NCI-H1417 treated with DMSO at 0.1 percent for 48 hours (cell line): ENCODE measurements at places on chromosomes 13 and 19.

GRCh38 chr13:112651311-112651710 is 38.5 kb upstream of the ATP11A start:
- no peak for DNase-seq

DNA sequence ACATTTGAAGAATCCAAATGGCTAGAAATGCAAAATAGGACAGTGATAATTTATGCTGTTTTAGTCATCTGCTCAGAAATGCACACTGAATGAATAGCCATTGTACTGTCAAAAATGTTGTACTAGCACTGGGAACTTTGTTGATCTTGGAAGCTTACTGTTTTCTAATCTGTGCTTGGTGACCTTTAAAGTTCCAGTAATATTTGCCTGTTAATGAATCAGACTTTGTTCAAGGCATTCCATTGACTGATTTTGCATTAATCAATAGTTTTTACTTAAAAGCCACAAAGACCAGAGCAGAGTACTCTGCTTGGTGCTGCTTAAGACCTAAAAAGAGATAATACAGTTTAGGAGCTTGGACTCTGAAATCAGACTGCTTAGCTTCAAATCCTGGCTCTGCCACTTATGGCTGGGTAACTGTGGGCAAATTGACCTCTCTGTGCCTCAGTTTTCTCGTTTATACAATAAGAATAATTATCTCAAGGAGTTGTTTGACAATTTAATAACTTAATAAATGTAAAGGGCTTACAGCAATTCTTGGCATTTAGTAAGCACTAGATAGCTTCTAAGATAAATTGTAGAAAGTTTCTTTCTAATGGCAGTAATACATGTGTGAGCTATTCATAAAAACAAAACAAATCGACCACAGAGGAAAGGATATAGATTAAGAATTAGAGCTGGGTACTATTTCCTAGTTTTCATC is 4.6 kb upstream of the SLAIN1 start:
- DNase-seq, result no peak

GRCh38 chr19:734716-735115 is 16.2 kb upstream of the MISP start:
- DNase-seq, result no peak

- DNase-seq, result no peak
Measured at GRCh38 chr13:39783051-39783450, 127.6 kb downstream of the COG6 start.

DNA sequence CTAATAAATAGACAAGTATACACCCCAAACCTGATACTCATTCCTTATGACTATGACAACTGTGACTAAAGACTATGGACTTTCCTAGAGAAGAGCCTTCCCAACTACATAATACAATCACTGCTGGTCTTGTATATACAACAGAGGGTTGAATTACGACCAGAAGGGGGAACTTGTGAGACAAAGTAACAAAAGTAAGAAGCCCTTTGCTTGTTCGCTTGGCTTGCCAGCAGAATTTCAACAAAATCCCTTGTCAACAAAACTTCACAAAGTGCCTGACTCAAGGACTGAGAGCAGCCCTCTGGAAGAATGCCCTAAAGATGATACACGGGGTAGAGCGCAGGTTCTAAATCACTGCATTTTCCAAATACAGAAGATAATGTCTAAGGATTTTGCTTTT is 99.4 kb downstream of the WASF3 start:
- no peak for DNase-seq

DNA sequence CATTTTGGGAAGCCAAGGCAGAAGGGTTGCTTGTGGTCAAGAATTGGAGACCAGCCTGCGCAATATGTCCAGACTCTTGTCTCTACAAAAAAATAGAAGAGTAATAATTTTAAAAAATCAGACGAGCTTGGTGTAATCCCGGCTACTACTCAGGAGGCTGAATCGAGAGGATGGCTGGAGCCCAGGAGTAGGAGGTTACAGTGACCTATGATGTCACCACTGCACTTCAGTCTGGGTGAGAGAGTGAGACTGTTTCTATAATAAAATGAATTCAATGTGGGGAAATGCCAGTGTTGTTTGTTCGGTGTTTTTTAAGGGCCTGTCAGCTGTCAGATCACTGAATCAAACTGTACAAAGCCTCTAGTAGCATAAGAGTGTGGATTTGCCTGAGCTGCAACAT is 1.2 kb upstream of the FBXL3 start:
- no peak for DNase-seq

- no peak for DNase-seq
Measured at GRCh38 chr13:22027566-22027965, 356.7 kb downstream of the FGF9 start.

- no peak for DNase-seq
Measured at GRCh38 chr13:53569453-53569852, 540.8 kb downstream of the OLFM4 start.

GRCh38 chr19:27906081-27906480 is 1306.9 kb downstream of the UQCRFS1 start:
- DNase-seq, result no peak

DNA sequence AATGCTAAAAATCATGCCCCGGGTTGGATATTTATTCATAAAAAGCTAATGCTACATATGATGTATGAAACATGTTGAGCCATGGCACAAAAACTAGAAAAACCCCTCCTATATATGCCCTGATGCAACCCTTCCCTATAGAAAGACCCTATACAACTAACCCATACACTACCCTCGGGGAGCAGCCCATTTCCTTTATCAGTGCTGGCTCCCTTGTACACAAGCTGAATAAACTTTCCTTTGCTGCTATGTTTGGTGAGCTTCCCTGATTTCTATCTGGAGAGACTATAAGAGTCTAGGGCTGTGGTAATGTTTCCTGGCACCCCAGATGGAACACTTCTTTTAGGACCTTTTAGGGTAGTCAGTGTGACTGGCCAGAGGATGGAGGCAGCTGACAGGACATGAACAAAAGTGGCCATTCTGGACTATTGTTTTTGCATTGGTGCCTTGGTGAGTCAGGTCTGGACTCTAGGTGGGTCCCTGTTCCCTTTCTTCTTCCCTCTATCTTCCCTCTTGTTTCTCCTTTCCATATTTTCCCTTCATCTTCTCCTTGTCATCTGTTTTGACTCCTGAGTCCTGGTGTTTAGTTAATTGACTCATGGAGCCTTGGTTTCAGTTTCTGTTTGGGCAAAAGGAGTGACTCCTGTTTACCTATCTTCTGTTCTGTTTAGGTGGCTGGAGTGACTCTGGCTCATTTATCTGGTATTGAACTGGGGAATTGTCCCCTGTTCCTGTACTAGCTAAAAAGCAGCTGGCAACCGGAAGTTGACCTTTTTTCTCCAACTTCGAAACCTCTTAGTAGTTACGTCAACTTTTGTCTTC is 1321.8 kb upstream of the PCDH9 start:
- no peak for DNase-seq

- DNase-seq, result no peak
Measured at GRCh38 chr19:1102407-1103131, 1.2 kb upstream of the GPX4 start.

GRCh38 chr19:45882652-45883585 is 3.0 kb downstream of the IRF2BP1 start:
- no peak for DNase-seq

DNA sequence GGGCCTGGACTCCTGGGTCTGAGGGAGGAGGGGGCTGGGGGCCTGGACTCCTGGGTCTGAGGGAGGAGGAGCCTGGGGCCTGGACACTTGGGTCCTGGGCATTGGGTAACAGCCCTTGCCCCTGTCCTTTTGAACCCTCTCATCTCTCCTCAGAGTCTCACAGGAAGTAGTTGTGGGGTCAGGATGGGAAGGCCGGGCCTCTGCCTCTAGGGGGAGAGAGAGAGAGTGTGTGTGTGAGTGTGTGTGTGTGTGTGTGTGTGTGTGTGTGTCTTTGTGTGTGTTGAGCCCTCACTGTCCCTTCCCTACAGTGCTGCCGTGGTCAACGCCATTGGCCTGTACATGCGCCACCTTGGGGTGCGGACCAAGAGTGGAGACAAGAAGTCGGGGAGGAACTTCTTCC is 10.9 kb downstream of the ARHGEF1 start:
- DNase-seq, result no peak

GRCh38 chr13:70339738-70340137 is 231.5 kb upstream of the KLHL1 start:
- DNase-seq, result no peak

- DNase-seq, result no peak
Measured at GRCh38 chr19:16417660-16418596, 53.8 kb downstream of the EPS15L1 start.

GRCh38 chr13:81211713-81212112 is 870.8 kb upstream of the SPRY2 start:
- DNase-seq, result no peak

DNA sequence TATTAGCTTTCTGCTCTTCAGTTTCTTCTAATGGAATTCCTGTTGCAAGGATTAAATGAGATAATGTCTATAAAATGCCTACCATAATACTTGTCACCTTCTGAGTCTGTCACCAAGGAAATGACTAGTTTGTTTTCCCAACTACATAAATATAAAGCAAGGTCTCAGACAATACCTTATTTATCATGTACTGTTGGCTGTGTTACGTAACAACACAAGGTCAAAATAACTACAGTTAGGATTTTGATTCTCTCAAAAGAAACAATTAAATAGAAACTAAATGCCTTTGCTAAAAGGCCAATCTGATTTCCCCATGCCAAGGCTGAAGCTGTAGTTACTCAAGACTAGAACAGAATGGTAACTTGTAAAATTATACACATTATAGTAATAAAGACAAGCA is 134.5 kb downstream of the PCDH9 start:
- DNase-seq, result no peak

DNA sequence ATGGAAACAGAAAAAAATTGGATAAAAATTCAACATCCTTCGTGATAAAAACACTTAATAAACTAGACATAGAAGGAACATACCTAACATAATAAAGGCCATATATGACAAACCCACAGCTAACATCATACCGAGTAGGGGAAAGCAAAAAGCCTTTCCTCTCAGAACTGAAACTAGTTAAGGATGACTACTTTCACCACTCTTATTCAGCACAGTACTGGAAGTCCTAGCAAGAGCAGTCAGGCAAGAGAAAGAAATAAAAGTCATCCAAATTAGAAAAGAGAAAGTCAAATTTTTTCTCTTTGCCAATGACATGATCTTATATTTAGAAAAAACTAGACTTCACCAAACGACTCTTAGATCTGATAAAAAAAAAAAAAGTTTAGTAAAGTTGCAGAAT is 25.8 kb upstream of the SLC7A9 start:
- DNase-seq, result no peak

- no peak for DNase-seq
Measured at GRCh38 chr13:36431204-36432105, 840 bp upstream of the CCNA1 start.

DNA sequence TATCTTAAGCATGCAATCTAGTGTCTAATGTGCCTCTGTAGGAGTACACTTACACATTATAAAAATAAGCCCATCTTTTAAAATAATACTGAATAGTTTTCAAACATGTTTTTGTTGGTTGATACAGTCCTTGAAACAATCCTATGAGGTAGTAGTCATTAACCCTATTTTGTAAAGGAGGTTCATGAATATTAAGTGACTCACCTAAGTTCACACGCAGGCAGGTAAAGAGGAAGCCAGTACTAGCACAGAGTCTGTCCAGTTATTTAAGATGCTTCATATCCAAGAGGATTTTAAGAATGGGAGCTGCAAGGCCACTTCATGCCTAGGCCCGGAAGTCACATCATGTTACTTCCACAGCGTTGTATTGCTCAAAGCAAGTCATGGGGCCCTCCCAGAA is 121.0 kb upstream of the MAB21L1 start:
- no peak for DNase-seq

- no peak for DNase-seq
Measured at GRCh38 chr13:76730220-76730619, 156.0 kb downstream of the KCTD12 start.

DNA sequence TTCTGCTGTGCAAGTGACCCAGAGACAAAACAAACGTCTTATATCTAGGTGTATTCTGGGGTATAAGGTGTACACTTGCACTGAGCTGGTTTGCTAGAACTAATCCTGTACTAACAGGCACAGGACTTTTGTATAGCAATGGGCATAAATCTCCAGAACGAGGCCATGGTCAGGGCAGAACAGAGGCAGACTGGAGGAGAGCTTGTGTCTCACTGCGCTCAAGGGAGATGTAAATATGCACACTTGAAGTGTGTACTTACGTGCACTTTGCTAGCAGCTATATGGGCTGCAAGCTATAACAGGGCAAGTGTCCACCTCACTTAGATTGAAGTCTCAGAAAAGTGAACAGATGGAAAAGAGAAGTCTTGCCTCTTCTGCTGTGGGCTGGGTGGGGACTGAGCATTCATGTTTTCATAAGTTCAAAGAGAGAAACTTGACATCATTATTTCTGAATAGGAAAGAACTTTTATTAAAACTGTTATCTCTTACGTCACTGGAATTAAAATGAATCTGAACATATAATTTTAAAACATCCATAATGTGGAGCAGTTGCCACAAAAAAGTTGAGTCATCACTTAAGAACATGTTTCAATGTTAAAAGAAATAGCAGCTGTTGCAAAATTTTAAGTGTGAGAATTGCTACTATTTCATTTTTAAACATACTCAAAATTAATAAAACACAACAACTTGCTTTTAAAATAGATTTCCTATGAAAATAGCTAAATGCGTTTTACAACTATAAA is 888.3 kb downstream of the PCDH9 start:
- DNase-seq, result no peak

- DNase-seq, result no peak
Measured at GRCh38 chr19:41552558-41552957, 23.4 kb upstream of the CEACAM21 start.

- no peak for DNase-seq
Measured at GRCh38 chr19:29630655-29631054, 24.6 kb downstream of the POP4 start.

DNA sequence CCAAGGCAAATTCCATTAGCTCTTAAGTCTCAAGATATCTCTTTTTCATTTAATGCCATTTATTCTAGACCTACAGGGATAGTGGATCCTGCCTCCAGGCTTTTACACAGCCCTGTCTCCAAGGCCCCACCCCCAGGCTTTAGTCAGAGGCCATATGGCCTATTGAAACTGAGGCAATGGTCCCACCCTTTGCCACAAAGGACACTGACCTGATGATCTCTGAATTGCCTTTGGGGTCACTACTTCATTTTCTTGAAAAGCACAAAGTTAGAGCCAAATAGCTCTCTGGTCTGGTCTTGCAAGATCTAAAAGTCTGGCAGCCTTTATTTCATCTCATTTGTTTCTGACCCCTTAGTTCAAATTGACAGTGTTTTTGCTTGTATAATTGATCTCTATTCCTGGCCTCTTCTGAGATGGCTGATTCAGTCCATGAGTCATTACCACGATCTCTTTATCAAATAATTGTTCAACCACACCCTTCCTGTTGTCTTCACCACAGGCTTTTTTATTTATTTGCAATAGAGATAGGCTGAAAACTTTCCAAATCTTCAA is 209.8 kb downstream of the FGF14 start:
- DNase-seq, result no peak
